ENCODE measurements at places on chromosomes 12 and 14.
A peak's percentile ranks its signal among the peaks of the same experiment; 100 is the strongest.

- DNase-seq = no peak
Observed at GRCh38 chr14:65438266-65438933, 25.9 kb downstream of the FUT8 start.

DNA sequence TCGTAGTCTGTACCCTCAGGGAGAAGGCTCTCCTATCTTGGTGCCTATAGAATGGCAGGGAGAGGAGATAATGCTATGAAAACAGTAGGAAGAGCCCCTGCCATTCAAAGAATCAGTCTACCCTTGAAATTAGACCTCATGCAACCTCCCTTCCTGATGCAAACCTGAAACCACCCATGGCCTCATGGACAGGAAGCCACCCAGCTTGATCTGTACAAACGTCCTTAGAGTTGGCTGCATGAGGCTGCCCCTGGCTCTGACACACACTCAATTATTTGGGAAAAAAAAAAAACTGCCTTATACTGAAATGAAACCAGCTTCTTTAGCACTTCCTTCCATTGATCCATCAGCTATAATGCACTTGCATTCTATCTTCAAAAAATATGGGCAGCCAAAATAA, 116.6 kb upstream of the BCL2L14 start:
- no peak for DNase-seq

- no peak for DNase-seq
Observed at GRCh38 chr14:37170993-37171392, 1.4 kb downstream of the SLC25A21 start.

DNA sequence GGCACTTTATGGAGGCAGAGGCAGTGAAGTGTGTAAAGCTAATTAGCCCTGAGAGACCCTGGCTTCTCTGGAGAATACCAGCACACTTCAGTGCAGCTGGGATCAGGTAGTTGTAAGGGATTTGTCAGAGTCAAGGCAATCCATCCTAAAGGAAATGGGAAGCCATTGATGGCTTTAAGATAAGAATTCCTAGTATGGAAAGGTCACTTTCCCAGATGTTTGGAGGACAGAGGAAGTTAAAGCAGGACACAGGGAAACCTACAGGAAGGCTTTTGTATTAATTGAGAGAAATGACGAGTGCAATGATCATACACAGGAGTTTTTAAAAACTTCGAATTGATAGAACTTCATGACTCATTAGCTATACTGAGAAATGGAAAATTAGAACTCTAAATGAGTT, 254.4 kb downstream of the SLC16A7 start:
- no peak for DNase-seq

DNA sequence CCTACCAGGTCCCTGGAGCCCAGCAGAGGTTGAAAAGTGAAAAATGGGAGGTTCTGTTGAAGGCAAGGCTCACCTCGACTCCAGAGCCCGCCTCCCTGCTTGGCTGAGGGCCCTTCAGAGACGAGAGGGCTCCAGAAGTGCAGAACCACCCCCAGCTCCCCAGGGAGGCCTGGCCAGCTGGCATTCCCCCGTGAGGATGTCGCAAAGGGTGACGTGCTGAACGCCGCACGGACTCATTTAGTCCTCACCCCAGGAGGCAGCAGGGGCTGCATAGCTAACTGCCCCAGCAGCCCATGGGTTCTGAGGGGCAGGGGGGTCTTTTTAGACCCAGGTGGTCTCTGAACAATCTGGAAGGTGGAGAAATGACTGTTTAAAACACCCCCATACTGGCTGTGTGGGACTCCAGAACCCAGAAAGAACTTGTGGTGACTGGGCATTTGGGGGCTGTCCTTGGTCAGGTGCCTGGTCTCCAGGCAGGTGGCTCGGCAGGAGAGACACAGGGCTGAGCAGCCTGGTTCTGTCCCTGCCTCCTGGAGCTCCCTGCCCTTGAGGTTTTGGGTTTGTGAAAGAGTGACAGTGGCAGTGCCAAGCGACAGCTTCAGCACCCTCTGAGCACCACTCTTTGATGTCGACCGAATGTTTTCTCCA, 32.0 kb downstream of the ANAPC7 start:
- no peak for DNase-seq

- no peak for DNase-seq
Observed at GRCh38 chr14:33836900-33837577, 113.8 kb downstream of the EGLN3 start.

GRCh38 chr14:31592631-31593030, 31.4 kb downstream of the NUBPL start:
- no peak for DNase-seq

- DNase-seq = no peak
Observed at GRCh38 chr14:44353805-44354204, 153.3 kb downstream of the FSCB start.

GRCh38 chr12:131684015-131684725, 26.7 kb upstream of the SFSWAP start:
- DNase-seq = no peak

DNA sequence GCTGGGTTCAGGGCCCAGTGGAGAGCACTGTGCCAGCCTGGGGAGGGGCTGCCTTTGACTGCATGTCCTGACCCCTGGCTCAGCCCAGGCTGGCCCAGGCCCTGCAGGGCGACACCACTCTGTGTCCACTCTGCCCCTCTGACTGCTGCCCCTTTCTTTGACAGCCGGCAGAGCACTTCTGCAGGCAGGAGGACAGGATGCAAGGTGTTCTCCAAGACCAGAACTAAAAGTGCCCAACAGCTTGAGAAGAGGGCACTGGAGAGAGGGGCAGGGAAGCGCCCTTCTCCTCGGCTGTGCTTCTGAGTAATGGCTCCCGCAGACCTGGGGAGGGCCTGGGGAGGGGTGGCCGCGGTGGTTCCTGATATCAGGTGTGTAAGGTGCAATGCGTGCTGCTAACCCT, 72.7 kb downstream of the WDR20 start:
- DNase-seq = no peak

DNA sequence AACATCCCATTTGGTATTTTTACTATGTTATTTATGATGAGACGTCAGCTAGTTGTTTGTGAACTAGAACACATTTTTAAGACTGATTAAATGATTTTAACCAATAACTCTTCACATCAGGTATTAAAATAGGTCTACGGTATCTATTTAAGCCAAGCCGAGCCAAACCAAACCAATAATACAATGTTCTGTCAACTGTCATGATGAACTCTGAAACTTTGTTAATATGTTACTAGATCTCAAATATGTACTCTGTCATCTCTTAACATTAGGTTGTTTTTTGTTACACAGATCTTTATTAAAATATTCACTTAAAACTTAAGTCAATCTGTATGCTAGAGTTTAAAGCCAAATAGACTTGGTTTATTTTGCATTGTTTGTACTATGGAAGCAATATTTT, 1.0 kb downstream of the ART4 start:
- no peak for DNase-seq

- no peak for DNase-seq
Observed at GRCh38 chr12:4355156-4356040, 24.1 kb downstream of the FGF23 start.

GRCh38 chr14:52313462-52313861, 650 bp upstream of the PTGER2 start:
- DNase-seq = no peak

DNA sequence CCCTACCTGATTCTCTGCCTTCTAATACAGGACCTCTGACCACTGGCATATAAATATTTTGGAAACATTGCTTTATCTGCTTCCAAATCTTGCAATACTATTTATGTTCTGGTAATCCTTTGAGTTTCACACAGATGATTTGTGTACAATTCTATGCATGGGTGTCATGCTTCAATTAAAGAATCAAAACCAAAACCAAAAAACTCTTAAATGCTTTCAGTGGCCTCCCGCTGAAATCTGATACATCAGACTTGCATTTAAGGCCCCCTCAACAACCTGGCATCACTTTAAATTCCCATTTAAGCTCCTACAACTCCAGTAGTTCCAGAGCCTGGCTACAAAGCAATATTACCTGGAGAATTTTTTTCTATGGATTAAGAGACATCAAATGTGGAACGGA, 221.7 kb upstream of the NAV3 start:
- no peak for DNase-seq

GRCh38 chr14:91910196-91910595, 37.3 kb downstream of the FBLN5 start:
- no peak for DNase-seq

GRCh38 chr14:67265131-67265530, 23.9 kb downstream of the PALS1 start:
- no peak for DNase-seq

DNA sequence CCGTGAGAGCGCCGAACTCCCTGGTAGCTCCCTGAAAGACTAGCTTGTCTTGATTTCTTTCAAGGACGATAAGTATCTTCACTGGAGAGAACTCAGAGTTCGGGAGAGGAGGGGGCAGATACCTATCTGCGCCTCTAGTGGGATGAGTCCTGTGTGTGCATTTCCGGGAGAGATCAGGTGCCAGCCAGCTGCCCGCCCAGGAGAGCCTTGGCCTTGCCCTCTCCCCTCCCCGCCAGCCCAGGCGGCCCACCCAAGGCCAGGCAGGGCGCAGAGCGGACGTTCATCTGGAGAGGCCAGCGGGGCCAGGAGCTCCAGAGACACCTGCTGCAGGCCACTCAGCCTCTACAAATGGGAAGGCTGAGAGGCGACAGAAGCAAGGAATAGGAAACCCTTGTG, 1.0 kb downstream of the CD9 start:
- DNase-seq = no peak

GRCh38 chr12:14652483-14652882, 43.9 kb downstream of the GUCY2C start:
- DNase-seq = no peak

- no peak for DNase-seq
Observed at GRCh38 chr14:36955967-36956366, 216.4 kb downstream of the SLC25A21 start.

DNA sequence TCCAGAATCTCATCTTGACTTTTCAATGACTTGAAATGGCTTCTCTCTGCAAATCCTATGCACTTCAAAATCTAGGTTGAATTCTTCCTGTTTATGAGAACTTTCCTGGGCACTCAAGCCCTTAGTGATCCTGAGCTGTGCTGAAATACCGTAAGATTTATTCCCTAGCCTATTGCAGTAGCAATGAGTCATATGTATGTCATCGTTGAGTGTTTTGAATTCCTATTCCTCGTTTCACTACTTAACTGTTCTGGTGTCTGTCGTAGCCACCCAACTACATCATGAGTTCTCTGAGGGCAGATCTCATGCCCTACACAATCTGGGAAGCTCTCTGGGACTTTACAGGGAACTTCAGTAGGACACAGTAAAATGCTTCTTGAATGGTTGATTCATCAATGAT, 190.8 kb upstream of the TMEM132C start:
- no peak for DNase-seq

DNA sequence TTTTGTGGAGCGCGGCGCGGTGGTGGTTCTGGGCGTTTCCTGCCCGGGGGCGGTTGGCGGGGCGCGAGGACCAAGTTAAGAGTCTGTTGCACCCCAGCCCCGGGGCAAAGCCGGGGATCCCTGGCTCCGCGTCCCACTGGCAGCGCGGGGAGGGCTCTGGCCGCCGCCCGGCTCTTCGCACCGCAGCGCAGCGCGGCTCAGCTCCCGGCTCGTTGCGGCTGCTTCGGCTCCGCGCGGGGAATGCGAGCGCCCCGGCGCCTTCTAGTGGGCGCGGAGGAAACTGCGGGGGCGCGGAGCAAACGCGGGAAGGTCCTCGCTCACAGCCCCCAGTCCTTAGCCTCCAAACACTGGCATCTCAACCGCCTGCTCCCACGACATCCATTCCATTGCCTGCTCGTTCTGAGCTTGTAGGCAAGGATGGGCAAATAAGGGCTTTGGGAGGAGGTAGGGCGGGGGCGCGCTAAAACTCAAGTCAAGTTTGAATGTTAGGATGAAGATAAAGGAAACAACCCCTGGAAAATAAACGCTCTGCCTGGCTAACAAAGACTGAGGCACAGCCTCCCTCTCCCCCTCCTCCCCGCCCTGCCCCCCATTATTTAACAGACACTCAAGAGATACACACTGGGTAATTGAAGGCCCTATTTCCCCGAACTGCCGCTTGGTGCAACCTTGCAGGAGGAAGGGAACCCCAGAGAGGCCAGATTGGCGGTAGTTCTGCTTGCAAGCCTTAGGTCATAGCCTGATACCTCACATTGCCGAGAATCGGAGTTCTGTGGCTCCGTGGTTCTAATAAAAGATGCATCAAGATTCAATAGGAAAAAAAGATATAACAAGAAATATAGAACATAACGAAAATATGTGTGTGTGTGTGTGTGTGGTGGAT, at the start of gene B4GALNT1:
Gene B4GALNT1, minus strand, starts transcription at position 244 of the 883 bp plus-strand sequence. CDS start 1,069 bp downstream, outside the sequence.
- peak; percentile 55 for DNase-seq

All from T-helper 2 cell (primary cell).